ENCODE measurements at places on chromosomes 11 and 22. TPM values are rescaled to one million over a fixed set of nuclear protein-coding genes. Genes with fewer than 3 reads are reported as not detected.

The VWCE gene
- 2.4 TPM for total RNA-seq

The PATE2 gene
- total RNA-seq, result 0.09 TPM

The HTR3B gene
- 0.09 TPM for total RNA-seq

The MMP11 gene
- total RNA-seq, result 3.9 TPM

The GLYATL2 gene
- 0.19 TPM for total RNA-seq

The DEPDC7 gene
- 3.2 TPM for total RNA-seq

The CD6 gene
- 30.7 TPM for total RNA-seq

The DEUP1 gene
- total RNA-seq, result 0.33 TPM

The VPREB1 gene
- 2.5 TPM for total RNA-seq

DNA sequence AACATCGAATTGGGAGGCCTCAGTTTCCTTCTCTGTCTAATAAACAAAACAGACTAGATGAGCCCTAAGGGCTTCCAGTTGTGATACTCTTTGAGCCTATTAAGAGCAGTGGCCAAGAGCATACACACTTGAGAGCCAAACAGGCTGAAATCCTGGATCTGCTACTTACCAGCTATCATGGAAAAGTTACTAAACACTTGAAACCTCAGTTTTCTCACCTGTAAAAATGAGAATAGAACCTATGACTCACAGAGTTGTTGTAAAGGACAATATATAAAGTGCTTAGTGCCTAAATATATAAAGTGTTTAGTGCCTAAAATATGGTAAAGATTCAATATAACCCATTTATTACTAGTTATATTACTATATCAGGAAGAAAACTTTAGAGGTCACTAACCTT, 23.7 kb upstream of the GDPD4 start:
- DNase-seq, result no peak

DNA sequence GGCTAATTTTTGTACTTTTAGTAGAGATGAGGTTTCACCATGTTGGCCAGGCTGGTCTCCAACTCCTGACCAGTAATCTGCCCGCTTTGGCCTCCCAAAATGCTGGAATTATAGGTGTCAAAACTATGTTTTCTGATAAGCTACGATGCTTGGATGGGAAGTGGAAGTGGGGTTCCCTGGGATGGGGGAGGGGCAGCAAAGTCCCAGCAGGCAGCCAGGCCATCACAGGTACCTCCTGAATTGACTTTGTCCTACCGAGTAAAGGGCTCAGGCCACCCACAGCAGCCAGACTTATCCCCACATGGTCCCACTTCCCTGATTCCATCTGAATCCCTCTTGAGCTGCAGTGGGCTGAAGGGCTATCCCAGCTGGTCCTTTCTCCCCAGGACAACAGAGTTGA, 6.9 kb downstream of the FTH1 start:
- no peak for DNase-seq

- no peak for DNase-seq
These were observed at the start of gene SCN3B for GRCh38 chr11:123654566-123655081. Gene SCN3B (minus strand): TSS chr11:123654624. CDS start chr11:123653801, 823 bp downstream.

- no peak for DNase-seq
These were observed 1112.0 kb upstream of the CCDC90B start for GRCh38 chr11:84398017-84398626.

- no peak for DNase-seq
These were observed 1.1 kb downstream of the CD151 start for GRCh38 chr11:833849-834311.

DNA sequence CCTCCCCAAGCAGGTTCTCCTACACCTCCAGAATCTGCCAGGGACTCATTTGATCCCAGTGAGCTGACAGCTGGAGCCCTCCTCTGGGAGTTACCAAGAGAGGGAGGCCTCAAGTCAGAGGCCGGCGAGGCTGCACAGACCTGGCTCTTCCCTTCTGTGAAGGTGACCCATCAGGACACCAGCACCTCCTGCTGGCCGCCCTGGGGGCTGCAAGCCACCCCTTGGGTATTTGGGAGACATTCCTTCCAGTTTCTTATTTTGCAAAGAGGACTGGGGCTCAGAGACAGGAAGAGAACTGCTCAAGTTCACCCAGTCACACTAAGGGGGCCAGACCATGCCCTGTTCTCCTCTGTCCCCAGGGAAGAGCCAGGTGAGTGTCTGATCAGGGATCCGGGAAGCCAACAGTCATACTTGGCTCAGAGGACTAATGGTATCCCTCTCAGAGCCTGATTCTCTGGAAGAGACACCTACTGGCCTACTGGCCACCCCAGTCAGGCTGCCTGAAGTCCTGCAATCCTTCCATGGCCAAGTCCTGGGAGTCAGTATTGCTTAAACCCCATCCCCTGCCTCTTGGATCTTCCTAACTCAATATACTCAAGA, 40.5 kb upstream of the RIC3 start:
- DNase-seq, result no peak

DNA sequence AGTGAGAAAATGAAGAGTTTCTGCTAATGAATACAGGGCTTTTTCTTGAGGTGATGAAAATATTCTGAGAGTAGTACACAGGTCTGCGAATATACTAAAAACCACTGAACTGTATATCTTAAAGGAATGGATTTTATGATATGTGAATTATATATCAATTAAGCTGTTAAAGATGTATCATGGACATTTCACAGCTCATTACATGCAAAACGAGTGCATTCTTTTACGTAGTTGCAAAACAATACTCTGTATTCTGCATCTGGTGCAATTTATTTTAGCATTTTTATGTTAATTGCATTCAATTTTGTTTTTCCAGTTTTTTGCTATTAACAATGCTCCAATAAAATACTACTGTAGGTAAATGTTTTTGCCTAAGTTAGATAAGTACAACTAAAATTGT, 411.6 kb downstream of the DYNC2H1 start:
- DNase-seq, result no peak

GRCh38 chr11:8355416-8355742, 91.7 kb upstream of the LMO1 start:
- DNase-seq, result no peak

GRCh38 chr11:69674267-69674885, 777 bp downstream of the LTO1 start:
- DNase-seq, result no peak

GRCh38 chr11:83000381-83000780, 71.3 kb downstream of the RAB30 start:
- no peak for DNase-seq

GRCh38 chr22:25083056-25083806, 116.4 kb upstream of the CRYBB3 start:
- DNase-seq, result no peak

GRCh38 chr22:30732426-30732825, 37.8 kb downstream of the OSBP2 start:
- DNase-seq, result no peak

DNA sequence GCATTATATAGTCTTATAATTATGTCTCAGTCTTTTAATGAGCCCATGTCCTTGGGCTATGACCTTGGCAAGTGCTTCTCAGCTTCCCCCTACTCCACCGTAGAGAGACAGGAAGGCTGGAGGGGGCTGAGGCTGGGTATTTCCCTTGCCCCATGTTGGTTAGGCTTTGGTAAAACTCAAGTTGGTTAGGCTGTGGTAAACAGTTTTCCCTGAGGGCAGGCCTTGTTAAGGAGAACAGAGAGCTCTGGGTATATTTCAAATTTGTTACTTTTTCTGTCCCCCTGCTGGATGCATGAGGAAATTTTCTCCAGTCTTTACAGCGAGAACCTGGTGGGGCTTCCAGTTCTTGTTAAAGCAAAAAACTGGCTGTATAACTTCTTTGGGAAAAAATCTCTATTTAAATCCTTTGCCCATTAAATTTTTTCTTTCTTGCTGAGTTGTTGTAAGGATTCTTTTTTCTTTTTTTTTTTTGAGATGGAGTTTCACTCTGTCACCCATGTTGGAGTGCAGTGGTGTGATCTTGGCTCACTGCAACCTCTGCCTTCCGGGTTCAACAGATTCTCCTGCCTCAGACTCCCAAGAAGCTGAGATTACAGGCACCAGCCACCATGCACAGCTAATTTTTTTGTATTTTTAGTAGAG, 12.2 kb upstream of the DCHS1 start:
- DNase-seq, result no peak

GRCh38 chr11:109247071-109247470, 174.9 kb upstream of the C11orf87 start:
- DNase-seq, result no peak

GRCh38 chr11:65227879-65228278, 33.9 kb upstream of the POLA2 start:
- DNase-seq, result no peak

DNA sequence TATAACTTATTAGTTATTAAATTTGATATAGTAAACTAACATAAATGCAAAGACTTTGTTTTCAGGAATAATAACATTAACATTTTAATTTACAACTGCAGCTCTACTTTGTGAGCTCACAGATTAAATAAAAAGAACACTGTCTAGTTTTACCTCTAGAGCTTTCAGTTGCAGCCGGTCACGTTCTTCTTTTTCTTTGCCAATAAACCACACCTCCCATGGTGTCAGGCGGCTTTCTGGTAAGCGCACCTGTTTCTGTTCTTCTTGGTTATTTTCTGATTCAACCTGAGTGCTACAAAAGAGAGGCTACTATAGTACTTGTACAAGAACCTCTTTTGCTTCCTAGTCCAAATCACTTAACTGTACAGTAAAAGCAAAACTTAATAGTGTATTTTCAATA, 5.8 kb downstream of the CCDC34 start:
- no peak for DNase-seq

DNA sequence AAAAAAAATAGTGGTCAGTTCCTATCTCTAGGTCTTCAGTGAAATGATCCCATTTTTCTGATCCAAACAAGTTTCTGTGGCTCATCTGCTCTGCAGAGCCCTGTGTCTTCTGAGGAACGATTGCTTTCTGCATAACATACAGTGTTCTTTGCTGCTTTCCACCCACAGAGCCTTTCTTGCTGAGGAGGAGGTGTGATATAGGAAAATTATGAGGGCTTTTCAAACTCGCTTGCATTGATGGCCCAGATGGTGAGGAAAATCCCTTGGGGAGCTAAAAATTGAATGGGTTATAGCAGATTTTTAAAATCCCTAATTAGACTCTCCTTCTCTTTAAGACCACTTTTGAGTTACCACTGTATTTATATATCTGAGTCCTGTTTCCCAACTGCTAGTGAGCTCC, 31.3 kb downstream of the JAM3 start:
- DNase-seq, result no peak

GRCh38 chr11:85946221-85946620, 91.0 kb downstream of the CCDC83 start:
- DNase-seq, result no peak

DNA sequence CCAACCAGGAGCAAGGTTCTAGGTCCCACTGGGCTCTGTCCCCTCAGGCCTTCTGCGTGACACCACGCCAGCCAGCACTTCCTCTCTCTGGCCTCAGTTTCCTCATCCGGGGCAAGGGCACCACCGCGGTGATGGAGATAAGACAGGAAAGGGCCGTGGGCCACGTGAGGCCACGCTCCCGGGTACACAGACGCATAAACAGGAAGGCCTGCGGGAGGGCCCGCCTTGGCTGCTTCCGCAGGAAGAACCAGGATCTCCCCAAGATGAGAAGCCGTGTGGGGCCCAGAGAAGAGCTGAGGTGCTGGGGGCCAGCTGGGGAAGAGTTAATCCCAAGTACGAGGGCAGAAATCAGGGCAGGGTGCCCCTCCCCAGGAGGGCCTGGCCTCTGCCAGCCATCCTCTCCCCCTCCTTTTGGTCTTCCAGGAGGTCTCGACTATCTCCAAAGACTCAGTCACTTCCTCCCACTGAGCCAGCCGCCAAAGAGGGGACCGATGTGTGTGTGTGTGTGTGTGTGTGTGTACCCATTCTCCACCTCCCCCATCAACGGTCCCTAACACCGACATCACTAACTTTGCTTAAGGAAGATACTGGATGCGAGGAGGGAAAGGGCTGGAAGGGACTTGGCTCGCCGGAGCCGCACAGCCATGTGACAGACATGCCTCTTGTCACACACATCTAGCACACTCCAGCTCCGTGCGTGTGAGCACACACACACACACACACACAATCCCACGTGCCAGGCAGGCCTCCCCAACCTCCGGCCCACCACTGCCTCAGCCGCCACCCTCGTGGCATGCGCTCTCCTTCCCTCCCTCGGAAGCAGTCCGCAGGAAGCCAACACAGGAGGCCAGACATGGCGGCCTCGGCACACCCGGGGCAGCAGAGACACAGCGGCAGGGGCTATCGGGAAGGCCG, 1.4 kb downstream of the MFNG start:
- peak; percentile 86 for DNase-seq

DNA sequence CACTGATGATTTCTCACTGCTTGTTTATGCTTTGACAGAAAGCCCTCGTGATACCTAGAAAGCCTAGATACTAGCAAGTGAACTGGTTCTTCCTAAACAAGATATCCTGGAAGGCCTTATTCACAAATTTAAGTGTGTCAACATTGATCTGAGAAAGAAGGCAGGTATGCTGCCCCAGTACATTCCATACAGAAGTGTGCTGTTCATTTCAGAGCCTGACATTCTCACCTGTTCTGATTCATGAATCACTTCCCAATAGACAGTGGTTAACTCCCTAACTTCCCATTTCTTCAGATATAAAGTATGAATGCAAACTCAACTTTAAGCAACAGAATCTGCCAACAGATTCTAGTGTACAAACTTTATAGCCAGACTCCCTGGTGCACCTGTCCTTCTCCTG, 15.5 kb upstream of the RASSF10 start:
- no peak for DNase-seq

DNA sequence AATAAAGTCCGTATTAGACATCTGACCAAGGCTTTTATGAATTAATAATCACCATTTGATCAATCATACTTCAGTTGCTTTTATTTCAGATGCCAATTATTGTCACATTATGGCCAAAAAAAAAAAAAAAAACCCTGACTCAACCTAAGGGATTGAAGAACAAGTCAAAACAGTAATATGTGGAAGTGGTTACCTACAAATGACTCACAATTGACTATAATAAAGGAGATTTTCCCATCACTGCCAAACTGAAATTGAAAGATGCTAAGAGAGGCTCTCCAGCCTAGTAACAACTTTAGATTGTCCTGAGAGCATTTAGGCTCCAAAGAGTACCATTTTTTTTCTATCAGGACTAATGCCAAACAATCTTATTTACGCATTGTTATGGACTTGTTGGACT, 35.2 kb downstream of the SOX6 start:
- no peak for DNase-seq

DNA sequence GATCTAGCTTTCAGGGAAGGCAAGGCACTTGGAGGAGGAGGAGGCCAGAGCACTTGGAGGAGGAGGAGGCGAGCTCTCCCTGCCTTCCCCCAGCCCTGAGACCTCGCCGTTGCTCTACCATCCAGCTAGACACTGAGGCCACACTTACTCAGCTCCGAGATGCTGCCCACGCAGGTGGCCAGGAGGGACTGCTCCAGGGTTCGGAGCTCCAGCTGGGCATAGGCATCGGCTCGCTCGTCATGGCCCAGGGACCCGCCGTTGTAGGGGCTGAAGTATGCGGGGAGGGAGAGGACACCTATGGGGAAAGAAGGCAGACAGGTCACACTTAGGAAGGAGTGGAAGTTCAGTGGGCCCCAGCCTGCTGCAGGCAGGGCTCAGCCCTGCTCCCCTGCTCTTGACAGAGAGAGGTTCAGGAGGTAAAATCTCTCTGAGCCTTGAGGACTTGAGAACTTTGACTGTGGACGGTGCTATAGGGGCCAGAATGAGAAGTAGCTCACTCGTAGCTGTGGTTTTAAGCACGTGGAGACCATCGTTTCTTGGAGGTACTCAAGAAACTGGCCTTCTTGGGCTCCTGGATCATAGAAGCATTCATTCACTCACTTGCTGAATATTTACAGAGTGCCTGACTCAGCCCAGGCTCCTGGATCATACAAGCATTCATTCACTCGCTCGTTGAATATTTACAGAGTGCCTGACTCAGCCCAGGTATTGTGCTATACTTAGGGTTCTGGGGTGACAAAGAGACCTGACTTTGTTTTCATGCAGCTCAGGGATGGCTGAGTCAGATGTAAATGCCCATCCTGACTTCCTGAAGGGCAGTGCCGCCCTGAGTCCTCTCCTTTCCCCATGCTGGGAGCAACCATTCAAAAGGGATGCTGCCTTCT, 99.2 kb downstream of the NAT10 start:
- DNase-seq, result no peak
